ENCODE measurements at places on chromosomes 1 and 21. TPM values are rescaled to one million over a fixed set of nuclear protein-coding genes. Genes with fewer than 3 reads are reported as not detected.

RXFP4 gene
- total RNA-seq = not detected

PLEKHG5 gene
- 1.3 TPM for total RNA-seq

BRDT gene
- total RNA-seq = not detected

LRRC71 gene
- not detected for total RNA-seq

TLR5 gene
- 1.0 TPM for total RNA-seq

DNA sequence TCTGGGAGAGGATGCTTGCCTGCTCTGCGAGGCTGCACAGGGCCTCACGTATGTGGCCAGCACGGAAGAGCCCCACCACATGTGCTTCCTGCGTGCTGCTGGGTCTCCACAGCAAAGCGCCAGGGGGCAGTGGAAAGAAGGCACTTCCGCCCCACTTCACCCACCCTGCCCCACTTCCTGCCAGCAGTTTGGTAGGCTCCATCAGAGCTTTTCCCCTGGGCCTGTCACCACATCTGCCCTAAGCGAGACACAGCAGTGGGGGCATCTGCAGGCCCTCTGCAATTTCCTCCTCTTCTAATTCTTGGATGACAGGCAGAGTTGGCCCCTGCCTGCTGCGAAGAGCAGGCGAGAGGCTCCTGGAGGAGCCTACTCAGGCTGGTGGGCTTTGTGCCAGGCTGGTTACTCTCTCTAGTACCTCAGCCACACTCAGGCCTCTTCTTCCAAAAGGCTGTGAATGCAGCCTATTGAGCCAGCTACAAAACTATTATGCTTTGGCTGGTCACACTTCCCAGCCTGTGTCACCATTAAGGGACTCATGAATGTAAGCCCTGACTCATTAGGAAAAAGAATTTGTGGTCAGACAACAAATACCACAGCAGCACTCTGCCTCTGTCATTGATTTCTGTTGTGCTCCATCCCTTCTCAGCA is 25.0 kb downstream of the CD244 start:
- peaks cover 63% of the 10 kb centered on the region for H3K4me1 ChIP-seq
- H3K36me3 ChIP-seq = peaks cover 2% of the 10 kb centered on the region
- H3K4me3 ChIP-seq = peak overlapping the region; percentile 56
- DNase-seq = peak; percentile 92
- no peaks in the 10 kb centered on the region for H3K27me3 ChIP-seq
- peak overlapping the region; percentile 93 for H3K27ac ChIP-seq

DNA sequence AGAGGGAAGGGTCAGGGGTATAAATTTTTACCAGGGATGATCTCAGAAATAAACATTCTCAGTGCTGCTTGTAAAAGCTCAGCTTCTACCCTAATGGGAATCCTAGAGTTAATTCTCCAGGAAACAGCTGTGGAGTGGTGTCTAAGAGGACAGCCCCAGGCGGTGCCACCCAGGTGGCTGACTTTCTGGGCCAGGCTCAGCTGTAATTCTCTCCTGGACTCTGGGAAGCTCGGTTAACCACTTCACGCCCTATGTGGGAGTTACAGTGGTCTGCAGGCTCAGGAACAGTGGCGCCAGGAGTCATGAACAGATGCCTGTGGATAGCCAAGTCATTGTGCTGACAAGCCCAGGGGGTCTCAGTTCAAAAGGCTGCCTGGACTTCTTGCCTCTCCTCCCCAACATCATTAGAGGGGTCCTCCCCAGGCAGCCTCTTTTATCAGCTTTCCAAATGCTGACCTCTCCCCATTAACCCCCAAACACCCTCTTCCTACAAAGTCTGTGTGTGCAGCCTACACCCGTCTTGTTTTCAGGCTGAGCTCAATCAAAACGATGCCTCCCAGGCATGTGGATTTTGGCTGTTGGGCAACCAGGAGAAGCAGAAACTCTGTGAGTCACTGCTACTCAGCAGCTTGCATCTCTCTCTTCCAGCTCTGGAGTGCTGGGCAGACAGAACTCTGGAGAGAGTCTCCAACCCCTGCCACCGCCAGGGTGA is 1.2 kb downstream of the HHIPL2 start:
- H3K36me3 ChIP-seq = no peaks in the 10 kb centered on the region
- no peak overlapping the region for H3K27ac ChIP-seq
- peaks cover 8% of the 10 kb centered on the region for H3K27me3 ChIP-seq
- H3K4me3 ChIP-seq = no peak overlapping the region

GRCh38 chr21:25507522-25507921 is 99.8 kb downstream of the MRPL39 start:
- H3K27me3 ChIP-seq = no peaks in the 10 kb centered on the region
- no peak for DNase-seq

GRCh38 chr1:8814865-8815264 is 2.6 kb downstream of the RERE start:
- H3K27me3 ChIP-seq = peaks cover 2% of the 10 kb centered on the region
- H3K4me3 ChIP-seq = peak overlapping the region; percentile 7
- no peak for DNase-seq
- H3K4me1 ChIP-seq = peaks cover 42% of the 10 kb centered on the region
- no peak overlapping the region for H3K27ac ChIP-seq
- peaks cover 2% of the 10 kb centered on the region for H3K36me3 ChIP-seq

DNA sequence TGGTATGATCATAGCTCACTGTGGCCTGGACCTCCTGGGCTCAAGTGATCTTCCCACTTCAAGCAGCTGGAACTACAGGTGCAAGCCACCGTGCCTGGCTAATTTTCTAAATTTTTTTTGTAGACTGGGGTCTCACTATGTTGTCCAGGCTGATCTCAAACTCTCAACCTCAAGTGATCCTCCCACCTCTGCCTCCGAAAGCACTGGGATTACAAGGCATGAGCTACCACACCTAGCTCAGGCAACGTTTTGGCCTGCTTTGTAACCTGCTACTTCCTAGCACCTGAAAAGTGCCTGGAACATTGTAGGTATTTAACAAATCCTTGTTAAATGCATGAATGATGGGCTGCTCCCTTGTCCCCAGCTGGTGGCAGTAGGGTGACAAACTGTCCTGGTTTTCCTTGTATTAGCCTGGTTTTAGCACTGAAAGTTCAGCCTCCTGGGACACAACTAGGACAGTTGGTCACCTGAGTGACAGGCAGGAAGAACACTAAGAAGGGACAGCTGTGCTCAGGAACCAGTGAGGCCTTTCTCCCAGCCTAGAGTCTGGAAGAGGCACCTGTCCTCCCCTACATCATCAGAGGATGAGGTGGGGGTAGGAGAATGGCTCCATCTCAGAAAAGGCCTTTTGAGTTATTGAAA is 88.5 kb upstream of the CD34 start:
- DNase-seq = no peak
- no peaks in the 10 kb centered on the region for H3K36me3 ChIP-seq
- H3K4me1 ChIP-seq = no peaks in the 10 kb centered on the region
- peaks cover 3% of the 10 kb centered on the region for H3K27me3 ChIP-seq
- H3K4me3 ChIP-seq = no peak overlapping the region

DNA sequence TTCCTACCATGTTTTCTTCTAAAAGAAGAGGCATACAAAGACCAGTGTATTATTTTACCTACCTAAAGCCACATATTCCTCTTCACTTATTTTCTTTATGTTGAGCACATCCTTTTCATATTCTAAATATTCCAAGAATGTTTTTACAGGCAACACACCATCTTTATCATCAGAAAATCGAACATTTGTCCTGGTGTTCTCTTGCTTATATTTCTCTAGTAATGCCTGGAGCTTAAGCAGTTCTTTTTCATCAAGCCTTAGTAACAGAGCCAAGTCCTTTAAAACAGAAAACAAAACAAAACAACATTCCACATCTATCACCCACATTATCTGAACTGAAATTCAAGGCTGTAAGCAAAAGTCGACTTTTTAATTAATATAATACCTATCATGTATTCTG is 88.7 kb downstream of the IARS2 start:
- DNase-seq = no peak
- no peaks in the 10 kb centered on the region for H3K4me1 ChIP-seq
- H3K4me3 ChIP-seq = no peak overlapping the region

DNA sequence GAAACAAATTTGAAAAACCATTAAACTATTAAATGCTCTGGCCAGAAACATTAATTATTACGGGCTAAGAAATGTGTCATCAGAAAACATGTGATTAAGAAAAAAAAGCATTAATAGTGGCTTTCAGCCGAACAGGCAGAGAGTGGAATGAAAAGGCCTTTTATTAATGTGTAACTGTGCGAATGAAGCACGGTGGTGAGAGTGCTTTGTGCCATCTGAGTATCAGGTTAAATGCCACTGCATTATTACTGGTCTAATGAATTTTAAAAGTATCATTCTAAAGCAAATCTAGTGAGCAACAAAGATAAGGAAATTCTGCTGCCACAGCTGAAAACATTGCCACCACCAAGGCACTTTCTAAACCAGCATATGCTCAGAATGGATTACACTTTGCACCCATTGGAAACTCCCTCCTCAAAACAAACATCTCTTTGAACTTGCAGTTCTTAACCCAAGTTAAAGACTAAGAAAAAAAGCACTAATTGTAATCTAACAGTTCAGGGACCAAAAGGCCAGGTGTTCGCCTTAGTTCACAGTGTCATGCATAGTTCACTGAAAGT is 30.0 kb upstream of the SSX2IP start:
- no peaks in the 10 kb centered on the region for H3K4me1 ChIP-seq
- no peak overlapping the region for H3K4me3 ChIP-seq
- no peaks in the 10 kb centered on the region for H3K36me3 ChIP-seq
- H3K27me3 ChIP-seq = peaks cover 9% of the 10 kb centered on the region
- DNase-seq = no peak

- no peak overlapping the region for H3K27ac ChIP-seq
- no peaks in the 10 kb centered on the region for H3K27me3 ChIP-seq
- H3K36me3 ChIP-seq = no peaks in the 10 kb centered on the region
- no peak overlapping the region for H3K4me3 ChIP-seq
- no peak for DNase-seq
Measured at GRCh38 chr1:15043934-15044333, 109.6 kb upstream of the TMEM51 start.

DNA sequence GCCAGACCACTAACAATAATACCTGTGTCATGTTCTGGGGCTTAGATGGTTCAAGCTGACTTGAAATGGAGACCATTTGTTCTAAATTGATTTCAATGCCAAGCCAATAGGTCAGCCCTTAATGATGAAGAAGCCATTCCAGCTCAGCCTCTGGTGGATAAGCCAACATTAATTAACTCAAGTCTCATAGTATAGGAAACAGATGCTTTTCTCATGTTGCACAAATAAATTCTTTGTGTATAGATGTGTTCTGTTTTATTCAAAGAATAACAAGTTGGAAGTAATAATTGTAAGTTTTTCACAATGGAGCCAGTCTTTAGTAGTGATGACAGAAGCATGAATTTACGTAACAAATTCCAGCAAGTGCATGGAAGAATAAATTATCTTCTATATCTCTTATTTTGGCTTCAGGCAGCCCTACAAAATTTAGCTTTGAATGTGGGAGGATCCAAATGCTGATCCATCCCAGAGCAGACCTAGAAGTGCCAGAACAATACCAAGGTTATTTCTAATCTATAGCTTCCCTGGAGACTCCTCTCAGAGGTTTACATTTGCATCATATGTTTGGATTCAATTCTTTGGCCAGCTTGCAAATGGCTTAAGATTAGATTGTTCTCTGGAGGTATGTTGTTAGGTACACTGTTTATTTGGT is 42.2 kb upstream of the C1orf105 start:
- no peak overlapping the region for H3K4me3 ChIP-seq
- no peaks in the 10 kb centered on the region for H3K27me3 ChIP-seq

GRCh38 chr1:32447469-32448185 is 17.2 kb upstream of the ZBTB8B start:
- peaks cover 2% of the 10 kb centered on the region for H3K36me3 ChIP-seq
- H3K4me3 ChIP-seq = no peak overlapping the region
- DNase-seq = no peak
- H3K27ac ChIP-seq = no peak overlapping the region
- peaks cover 33% of the 10 kb centered on the region for H3K27me3 ChIP-seq

DNA sequence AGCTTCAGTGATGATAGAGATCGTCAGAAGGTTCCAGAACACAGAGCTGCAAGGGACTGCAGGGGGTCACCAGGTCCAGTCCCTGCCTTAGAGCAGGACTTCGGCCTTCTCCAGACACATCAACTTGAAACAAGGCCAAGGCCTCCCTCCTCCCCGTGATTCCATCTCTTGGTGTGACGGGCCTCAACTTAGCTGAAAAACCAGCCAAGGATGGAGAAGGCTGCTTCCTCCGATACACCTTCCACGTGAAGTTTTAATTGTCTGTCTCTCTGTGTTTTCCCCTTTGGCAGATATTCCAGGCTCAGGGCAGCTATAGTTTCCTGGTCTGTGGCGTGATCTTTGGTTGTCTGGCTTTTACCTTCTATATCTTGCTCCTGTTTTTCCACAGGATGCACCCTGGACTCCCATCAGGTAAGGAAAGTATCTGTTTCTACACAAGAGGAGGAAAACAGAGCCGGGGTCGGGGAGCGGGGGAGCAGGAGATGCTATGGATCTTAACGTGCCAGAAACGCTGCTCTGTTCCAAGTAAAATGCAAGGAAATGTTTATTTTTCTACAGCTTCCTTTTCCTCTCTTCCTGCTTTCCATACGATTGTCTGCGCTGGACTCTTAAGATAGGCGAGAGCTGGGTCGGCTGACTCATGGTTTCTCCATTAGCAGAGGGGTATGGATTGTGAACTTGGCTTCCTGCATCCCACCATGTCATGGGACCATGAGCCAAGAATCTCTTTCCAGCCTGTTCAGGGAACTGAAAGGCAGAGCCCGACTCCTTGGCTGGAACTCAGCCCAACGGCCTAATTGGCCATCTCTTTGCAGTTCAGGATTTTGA is 32.8 kb downstream of the ELK4 start:
- peaks cover 41% of the 10 kb centered on the region for H3K4me1 ChIP-seq
- H3K36me3 ChIP-seq = peaks cover 45% of the 10 kb centered on the region
- DNase-seq = no peak
- H3K4me3 ChIP-seq = no peak overlapping the region

DNA sequence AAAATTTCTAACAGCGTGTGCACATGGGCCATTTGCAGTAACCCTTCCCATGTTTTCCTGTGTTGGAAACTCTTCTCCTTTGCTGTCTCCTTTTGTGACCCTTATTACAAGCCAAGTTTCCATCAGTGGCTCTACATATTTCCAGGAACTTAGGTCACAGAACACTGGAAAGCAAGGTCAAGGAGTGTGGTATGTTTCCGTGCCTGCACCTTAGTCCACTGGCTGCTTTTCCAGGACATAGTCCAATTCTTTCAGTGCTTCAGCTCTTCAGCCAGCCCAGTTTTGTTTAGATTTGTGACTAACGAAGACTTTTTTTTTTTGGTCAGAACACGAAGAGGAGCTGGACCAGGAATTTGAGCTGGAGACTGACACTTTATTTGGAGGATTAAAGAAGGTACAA is 33.8 kb downstream of the HHAT start:
- no peaks in the 10 kb centered on the region for H3K36me3 ChIP-seq
- H3K4me1 ChIP-seq = peaks cover 7% of the 10 kb centered on the region
- no peak for DNase-seq
- H3K27me3 ChIP-seq = no peaks in the 10 kb centered on the region
- H3K27ac ChIP-seq = no peak overlapping the region

GRCh38 chr21:41766883-41767605 is at the start of gene RIPK4:
RIPK4 (minus strand) TSS chr21:41767052; CDS start chr21:41767041, 11 bp downstream.
- DNase-seq = peak; percentile 56
- peaks cover 26% of the 10 kb centered on the region for H3K4me1 ChIP-seq
- H3K4me3 ChIP-seq = peak within 1 kb of the TSS; percentile 70
- H3K36me3 ChIP-seq = peaks cover 2% of the 10 kb centered on the region

Measured in activated CD4-positive, alpha-beta T cell treated with anti-CD3 and anti-CD28 coated beads, Interleukin-2, amount 10 ng/mL, durations not matched to agents 7 days and 5 days (primary cell).